Umbilical cord (tissue), 2 donors: ENCODE measurements at places on chromosomes 1 and 21.

- no peak for DNase-seq
Observed at GRCh38 chr1:222009105-222009730, 267.3 kb upstream of the DUSP10 start.

DNA sequence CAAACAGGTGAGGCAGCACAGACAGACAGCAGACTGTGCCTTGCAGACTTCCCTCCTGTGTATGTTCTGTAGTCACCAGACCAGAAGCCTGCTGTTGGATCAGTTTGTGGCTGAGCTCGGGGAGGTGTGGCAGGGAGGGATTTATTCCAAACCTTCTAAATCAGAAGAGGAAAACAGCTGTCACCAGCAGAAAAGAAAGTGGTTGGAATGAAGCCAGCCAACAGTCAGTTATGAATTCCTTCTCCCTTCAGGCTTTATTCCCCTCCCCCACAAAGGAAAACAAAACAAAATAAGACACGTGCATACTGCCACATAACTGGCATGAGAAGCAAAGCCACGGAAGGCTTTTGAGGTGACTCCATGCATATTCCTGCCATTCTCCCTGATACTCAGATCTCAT, 19.0 kb upstream of the PIGV start:
- DNase-seq, result peak; percentile 70

DNA sequence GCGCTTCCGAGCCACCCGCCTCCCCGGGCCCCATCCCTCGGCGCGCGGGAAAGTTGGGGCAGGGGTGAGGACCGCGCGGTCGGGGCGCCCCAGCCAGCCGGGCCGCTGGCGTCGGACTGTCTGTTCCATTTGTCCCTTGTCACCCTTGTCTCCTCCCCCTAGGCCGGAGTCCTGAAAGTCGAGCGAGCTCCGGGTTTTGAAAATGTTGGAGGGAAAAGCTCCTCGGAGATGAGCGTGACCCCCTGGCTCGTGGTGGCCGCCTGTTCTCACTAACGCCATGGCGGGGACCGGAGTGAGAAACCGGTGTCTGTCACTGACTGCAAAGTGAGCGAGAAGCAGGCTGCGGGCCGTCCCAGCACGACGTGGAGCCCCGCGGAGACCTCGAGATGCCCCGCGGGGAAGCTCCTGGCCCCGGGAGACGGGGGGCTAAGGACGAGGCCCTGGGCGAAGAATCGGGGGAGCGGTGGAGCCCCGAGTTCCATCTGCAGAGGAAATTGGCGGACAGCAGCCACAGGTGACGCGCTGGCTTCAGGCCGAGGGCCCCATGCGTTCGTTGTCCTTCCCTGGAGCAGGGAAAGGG, 491 bp downstream of the PER3 start:
- no peak for DNase-seq

GRCh38 chr1:239739919-239740318, 351.8 kb upstream of the FMN2 start:
- no peak for DNase-seq

GRCh38 chr1:236608930-236609726, 4.8 kb upstream of the HEATR1 start:
- DNase-seq, result peak; percentile 69

GRCh38 chr1:167450843-167451242, 67.5 kb downstream of the CD247 start:
- no peak for DNase-seq

GRCh38 chr21:31837618-31838390, 35.0 kb upstream of the HUNK start:
- peak; percentile 23 for DNase-seq
